ENCODE measurements at places on chromosomes 16 and 17.

DNA sequence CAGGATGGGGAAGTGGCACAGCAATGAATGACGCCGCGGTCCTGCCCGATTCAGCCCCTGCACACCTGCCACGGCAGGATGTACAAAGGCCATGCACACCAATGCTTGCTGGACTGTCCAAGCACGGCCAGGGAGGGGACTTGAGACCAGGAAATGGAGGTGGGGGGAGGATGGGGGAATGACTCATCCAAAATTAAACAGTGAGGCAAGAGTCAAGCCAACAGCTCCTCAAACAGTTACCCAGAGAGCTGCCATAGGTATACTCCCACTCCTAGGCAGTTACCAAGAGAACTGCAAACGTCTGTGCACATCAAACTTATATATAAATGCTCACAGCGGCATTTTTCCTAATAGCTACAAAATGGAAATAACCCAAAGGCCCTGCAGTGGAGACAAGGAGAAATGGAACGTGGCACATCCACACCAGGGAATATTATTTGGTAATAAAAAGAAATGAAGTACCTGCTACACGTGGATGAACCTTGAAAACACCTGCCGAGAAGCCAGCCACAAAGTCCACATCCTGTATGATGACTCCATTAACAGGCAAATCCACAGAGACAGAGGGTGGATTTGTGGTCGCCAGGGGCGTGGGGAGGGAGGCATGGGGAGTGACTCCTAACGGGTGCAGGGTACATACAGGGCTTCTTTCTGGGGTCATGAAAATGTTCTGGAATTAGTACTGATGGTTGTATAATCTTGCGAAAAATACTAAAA lies 54.1 kb downstream of the VAC14 start:
- peak; percentile 52 for DNase-seq

DNA sequence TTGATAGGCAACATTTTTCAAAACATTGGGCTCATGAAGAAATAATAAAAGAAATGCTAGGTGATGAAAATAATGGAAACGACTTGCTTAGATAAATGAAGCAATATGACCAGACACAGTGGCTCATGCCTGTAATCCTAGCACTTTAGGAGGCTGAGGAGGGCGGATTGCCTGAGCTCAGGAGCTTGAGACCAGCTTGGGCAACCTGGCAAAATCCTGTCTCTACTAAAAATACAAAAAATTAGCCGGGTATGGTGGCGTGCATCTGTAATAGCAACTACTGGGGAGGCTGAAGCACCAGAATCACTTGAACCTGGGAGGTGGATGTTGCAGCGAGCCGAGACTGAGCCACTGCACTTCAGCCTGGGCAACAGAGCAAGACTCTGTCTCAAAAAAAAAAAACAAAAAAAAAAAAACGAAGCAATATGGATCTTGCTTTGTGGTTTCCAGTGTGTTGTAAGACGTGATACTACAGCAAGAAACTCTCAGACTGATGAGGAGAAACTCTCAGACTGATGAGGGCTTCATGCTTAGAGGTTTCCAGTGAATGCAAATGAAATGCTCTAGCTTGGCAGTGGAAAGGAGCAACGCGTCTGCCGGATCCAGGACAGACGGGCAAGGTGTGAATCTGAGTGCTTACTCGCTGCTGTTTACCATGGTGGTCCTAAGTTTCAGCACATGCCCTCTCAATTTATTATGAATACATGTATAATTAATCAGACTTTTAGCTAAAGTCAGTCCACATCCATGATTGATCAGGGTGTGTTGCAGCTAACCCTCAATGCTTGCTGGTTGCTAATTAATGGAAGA lies 11.5 kb upstream of the IGF2BP1 start:
- no peak for DNase-seq

DNA sequence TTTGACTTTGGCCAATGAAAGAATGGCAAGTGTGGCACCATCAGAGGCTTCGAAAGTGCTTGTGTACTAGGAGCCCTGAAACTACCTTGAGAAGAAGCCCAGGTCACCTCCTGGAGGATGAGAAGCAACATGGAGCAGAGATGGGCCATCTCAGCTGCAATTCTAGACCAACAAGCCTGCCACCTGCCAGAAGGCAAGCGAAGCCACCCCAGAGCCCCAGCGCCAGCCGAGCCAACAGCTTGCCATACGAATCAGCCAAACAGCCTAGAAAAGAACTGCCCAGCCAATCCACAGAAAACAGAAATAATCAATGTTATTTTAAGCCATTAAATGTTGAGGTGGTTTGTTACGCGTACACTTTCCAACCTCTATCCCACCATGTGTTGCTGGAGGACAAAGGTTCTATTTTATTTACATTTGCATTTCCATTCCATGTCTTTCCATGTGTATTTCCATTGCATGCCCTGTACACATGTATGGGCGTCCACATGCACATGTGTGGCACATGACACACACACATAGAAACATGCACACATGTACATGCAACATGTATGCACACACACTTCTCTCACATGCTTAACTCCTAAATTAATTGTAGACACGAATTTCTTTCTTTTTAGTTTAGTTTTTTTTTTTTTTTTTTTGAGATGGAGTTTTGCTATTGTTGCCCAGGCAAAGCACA lies 144.3 kb upstream of the TNRC6C start:
- DNase-seq, result no peak

GRCh38 chr17:78342449-78343186 lies 17.3 kb downstream of the SOCS3 start:
- DNase-seq, result no peak

GRCh38 chr16:54159490-54160080 lies 127.0 kb downstream of the IRX3 start:
- DNase-seq, result no peak

DNA sequence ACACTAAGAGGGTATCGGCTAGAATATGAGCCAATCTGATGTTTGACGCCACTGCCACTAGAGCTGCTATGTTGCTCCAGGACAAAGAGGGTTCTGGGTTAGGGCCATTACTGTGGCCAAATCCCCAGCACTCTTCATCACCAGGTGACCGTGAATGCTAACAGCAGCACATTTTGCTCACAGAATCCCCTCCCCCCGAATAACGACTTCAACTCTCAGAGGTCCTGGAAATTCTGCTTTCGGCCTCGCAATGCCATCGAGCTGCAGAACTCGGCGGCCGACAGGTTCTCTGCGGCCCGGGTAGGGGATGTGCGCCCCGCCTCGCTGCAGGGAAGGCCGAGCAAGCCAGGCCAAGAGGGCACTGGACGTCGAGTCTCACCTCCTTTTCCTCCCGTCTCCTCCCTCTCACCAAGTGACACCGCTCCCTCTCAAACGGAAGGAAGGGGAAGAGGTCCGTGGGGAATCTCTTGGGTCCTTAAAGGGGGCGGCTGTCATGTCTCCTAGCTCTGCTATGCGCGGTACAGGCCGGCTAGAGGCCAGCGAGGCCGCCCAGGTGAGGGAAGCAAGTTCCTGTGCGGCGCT lies 31.9 kb downstream of the CDK5R1 start:
- DNase-seq, result no peak

DNA sequence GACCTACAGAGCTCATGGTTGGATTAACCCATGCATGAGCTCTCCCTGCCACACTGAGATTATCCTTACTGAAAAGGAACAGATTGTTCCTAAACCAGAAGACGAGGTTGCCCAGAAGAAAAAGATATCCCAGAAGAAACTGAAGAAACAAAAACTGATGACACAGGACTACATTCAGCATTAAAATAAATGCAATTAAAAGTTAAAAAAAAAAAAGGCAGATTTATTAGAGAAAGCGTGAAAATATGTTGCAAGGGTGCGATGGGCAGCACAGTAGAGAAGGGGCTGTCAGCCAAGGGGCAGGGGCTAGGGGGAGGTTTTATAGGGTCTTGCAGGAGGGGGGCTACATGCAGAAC lies 40.2 kb upstream of the BPTF start:
- no peak for DNase-seq

GRCh38 chr17:8337802-8338752 lies 1.6 kb upstream of the ODF4 start:
- DNase-seq, result peak; percentile 6

DNA sequence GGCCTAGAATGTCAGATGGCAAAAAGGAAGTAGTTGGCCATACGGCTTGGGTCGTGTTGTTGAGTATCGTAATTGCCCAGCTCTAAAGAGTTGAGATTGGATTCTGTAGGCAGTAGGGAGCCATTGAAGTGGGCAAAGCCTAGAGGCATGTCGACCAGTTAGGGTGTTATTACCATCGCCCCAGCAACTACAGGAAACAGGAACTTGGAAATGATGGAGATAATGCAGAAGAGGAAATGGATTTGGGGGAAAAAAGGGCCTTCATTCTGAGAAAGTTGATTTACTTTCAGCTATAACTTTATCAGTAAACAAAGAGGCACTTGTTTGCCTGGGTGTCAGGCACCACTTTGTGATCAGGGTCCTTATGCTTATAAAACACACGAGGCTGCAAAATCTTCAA lies 52.6 kb downstream of the COX10 start:
- no peak for DNase-seq

- DNase-seq, result no peak
Measured at GRCh38 chr17:16003841-16004240, 4.2 kb downstream of the TTC19 start.

DNA sequence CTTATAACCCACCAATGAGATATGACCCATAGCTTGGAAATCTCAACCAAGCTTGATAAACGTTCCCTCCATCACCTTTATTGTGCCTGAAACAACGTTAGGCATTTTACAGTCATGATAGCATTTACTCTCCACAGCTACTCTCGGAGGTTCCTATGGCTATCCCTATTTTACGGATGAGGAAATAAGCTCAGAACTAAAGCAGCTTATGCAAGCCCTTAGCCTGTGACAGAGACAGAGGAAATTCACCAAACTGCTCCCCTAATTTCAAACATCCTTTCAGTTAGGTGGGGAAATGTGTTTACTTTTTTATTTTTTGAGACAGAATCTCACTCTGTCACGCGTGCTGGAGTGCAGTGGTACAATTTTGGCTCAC lies 18.7 kb downstream of the DCUN1D3 start:
- DNase-seq, result no peak

DNA sequence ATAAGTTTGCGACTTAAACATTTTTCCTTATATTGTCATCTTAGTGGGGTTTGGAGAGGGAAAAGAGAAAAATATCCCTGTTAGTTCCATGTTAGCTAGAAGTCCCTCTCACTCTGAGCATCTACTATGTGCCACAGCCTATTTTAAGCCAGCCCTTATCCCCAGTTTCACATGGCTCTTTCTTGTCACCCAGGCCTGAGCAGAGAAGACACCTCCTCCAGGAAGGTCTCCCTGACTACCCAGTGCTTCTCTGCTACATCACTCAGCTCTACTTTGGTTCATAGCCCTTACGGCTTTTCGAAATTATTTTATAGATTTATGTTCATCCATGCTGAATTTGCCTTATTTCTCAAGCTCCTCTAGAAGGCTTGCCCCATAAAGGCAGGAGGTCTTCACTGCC lies 7.2 kb upstream of the MAP2K3 start:
- no peak for DNase-seq

DNA sequence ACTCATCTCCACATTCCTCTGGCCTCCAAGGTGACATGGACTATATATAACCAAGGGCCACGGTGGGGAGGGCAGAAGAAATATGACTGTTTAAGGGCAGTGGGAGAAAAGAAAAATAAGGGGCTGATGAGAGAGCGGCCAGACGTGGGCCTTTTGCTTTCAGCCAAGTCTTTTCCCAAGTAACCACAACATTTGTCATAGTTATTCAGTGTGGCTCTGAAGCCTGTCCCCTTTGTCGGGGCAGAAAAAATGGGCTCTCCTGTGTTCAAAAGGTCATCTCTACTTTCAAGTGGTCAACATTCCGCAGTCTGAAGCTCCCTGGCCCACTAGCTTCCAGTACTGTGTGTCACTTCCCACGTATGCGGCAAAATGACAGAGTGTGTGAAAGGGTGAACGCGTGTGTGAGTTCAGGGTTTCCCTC lies 245.4 kb downstream of the NTN1 start:
- no peak for DNase-seq

DNA sequence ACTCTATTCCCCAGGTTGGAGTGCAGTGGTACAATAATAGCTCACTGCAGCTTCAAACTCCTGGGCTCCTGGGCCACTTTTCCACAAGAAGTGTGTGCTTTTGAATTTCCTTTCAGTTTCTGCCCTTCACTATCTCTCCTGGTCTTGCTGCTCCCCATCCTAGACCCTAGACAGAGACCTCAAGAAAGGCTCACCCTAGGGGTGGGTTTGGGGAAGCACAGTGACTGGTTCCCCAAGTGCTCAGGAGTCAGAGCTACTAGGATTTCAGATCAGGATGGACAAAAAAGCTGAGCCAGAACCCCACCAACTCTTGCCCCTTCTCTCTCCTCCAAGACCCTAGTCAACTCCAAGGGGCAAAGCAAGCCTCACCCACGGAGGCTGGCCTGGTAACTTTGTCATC lies 1.6 kb upstream of the SEBOX start:
- DNase-seq, result no peak

GRCh38 chr16:57753448-57754353 lies 18.1 kb downstream of the KATNB1 start:
- DNase-seq, result no peak

GRCh38 chr17:47176389-47176826 lies 12.7 kb downstream of the CDC27 start:
- DNase-seq, result no peak

- DNase-seq, result no peak
Measured at GRCh38 chr17:45914047-45914717, 19.8 kb downstream of the MAPT start.

DNA sequence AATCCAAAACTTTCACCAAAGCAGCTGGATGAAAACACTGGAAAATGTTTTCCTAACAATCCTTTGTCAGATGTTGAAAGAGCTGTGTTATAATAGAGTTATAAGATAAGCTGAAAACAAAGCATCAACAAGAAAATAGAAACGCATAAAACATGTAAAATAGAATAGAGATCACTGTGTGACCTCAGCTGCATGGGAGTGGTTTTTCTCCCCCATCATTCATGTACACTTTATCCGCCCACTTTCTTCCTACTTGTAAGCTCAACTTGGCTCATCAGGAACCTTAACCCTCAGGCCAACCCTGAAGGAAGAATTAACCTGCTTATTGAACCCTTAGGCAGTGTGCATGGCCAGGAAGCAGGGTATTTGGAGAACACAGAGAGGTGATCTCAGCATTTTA lies 238.5 kb upstream of the PMFBP1 start:
- no peak for DNase-seq

DNA sequence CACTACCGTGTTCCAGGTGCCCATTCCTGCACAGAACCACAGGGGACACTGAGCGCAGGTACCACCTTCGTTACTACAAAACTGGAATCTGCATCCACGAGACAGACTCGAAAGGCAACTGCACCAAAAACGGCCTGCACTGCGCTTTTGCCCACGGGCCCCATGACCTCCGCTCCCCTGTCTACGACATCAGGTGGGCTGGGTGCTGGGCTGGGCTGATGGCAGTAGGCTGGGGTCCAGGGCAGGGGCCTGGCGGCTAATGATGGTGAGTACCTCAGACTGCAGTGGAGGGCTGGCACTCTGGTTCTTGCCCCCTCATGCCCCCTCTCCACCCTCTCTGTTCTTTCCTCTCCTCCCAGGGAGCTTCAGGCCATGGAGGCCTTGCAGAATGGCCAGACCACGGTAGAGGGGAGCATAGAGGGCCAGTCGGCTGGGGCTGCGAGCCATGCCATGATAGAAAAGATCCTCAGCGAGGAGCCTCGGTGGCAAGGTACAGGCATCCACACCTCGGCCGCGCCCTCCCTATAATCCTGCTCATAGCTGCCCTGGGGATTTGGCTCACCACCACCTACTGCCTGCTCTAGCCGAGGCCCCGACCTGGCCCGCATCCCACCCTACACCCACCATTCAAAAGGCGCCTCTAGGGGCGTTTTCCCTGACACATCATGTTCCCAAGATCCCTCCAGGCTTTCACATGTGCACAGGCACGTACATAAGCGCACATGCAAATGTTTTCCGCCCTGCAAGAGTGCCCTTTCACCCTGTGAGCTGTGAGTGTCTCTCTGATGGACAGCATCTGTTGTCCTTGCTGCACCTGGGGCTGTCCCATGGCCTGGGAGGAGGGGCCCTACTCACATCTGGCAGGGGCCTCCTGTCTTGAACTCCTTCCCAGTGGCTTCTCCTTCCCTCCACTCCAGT lies 27.7 kb downstream of the UNK start:
- no peak for DNase-seq
